ENCODE measurements at places on chromosomes 1 and 21.
A peak's percentile ranks its signal among the peaks of the same experiment; 100 is the strongest.

DNA sequence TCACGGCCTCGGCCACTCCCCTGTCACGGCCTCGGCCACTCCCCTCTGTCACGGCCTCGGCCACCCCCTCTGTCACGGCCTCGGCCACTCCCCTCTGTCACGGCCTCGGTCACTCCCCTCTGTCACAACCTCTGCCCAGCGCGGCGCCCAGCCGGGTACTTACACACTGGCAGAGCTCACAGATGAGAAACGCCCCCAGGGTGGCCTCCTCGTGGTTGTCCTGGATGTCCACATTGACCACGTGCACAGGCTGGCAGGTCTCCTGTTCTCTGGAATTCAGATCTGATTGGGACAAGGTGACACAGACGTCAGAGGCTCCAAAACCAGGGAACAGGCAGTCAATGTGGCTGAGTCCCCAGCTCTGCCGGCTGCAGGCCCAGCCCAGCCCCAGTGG lies 3.3 kb upstream of the TMEM240 start:
- DNase-seq: no peak

- no peak for DNase-seq
Measured at GRCh38 chr1:209411491-209411929, 172.0 kb upstream of the CAMK1G start.

DNA sequence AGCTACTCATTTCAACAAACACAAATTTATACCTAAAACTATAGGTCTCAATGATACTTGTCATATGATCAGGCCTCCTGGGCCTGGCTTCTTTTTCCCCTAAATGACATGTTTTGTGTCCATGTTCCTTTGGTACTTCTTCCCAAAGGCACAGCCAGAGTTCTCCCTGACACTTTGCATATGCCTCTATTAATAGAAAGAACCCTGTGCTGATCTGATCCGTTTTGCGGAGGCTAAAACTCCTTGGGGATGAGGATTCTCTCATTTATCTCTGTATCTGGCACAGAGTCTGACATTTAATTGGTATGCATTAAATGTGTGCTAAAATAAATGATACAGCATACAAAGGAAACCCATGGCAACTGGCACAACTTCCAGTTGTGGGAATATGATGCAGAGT lies 11.5 kb downstream of the ATPAF1 start:
- DNase-seq: no peak

- DNase-seq: no peak
Measured at GRCh38 chr1:19596065-19596713, 47.9 kb upstream of the NBL1 start.

DNA sequence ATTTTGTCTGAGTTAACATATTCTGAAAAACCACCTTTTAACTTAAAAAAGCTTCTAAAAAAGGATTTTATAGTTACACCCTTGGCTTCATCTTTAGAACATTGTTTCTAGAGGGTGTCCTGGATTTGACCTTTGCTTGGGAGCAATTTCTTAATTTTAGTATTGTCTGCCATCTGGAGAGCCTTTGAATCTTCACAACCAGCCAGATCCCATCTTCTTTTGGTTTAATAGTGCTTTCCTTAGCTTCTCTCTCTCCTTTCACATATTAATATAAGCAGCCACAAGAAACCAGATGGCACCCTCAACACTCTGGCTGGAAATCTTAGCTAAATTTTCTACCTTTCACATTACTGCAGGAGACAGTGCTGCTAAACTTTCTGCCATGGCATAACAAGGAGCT lies 76.5 kb upstream of the TSPAN2 start:
- no peak for DNase-seq

GRCh38 chr1:86352086-86352485 lies 44.0 kb downstream of the ODF2L start:
- no peak for DNase-seq

GRCh38 chr1:182716740-182717720 lies 32.6 kb upstream of the RGS8 start:
- peak; percentile 2 for DNase-seq

DNA sequence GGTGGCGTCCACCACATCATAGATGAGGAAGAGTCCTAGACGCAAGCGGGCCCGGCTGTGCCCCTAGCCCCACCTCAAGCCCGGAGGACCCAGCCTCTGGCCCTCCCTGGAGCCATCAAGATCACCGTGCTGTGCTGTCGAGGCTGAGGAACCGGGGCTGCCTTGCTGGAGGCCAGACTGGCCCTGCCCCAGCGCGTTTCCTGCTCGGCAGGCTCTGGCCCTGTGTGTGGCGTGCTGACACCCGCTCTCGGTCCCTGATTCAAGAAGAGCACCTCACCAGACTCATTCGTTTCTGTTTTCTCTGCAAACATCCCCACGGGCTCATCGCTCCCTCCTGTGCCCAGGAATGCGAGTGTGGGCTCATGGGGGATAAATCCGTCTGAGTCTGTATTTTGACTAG lies 51.1 kb downstream of the GLIS1 start:
- no peak for DNase-seq

- no peak for DNase-seq
Measured at GRCh38 chr1:207006914-207007313, 25.6 kb downstream of the C1orf116 start.

DNA sequence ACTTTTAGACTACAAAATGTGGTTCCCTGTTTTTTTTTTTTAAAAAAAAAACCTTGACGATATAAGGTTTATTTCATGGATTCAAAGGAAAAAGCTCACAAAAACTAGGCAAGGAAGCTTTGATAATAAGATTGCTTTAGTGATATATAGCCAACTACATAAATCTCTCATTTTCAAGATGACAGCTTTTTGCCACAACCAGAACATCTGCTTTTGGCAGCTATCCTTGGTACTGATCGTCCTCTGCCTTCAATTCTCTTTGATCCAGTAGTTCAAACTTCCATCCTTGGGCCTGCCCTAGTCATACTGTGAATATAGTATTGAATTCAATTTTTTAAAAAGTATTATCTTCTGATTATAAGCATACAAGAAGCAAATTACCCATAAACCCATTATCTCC lies 72.9 kb upstream of the CD53 start:
- no peak for DNase-seq

DNA sequence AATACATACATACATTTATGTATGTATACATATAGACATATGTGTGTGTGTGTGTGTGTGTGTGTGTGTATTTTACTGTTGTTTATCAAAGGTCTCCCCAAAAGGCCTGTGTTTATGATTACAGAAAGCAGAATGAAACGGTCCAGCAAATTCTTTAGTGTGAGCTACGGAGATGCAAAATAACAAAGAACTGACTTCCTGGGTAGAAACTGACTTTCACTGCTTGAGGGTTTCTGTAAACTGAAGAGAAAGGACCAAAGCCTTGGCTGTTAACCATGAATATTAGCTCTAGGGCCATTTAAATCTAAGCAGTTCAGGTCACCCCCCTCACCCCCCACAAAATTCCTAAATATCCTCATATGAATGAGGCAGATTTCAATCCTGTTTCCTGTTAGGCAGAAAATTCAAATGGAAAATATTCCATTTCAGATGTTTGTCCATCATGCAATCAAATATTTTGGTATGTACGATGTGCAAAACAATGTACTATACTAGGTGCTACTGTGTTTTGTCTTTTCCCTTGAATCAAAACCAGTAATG lies 213.2 kb downstream of the TGFB2 start:
- no peak for DNase-seq

GRCh38 chr1:155061381-155062150 lies 2.0 kb upstream of the EFNA4 start:
- DNase-seq: peak; percentile 95

GRCh38 chr1:34470401-34470800 lies 284.4 kb upstream of the GJB5 start:
- DNase-seq: no peak

GRCh38 chr1:224432146-224432545 lies 2.5 kb downstream of the WDR26 start:
- no peak for DNase-seq

GRCh38 chr1:31985430-31985829 lies 28.2 kb upstream of the KHDRBS1 start:
- DNase-seq: peak; percentile 54

GRCh38 chr1:18820791-18821641 lies 38.4 kb downstream of the TAS1R2 start:
- peak; percentile 32 for DNase-seq

DNA sequence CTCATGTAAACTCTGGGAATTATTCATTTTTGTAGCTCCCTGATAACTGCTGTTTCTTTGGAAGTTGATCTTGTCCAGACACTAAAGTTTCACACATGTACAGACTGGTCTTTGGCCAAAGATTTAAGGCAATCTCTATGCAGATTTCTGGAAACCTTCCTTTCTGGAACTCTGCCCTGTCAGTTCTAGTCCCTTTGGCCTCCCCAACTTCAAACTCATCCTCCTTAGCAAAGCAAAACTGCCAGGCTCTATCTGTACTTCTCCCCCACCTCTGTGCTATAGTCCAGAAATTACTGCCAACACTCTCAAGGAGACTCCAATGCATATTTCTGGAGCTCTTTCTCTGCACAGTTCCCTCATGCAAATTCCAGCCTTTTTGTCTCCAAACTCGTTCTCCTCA lies 36.5 kb downstream of the C1orf198 start:
- no peak for DNase-seq

GRCh38 chr1:231883382-231883781 lies 256.8 kb downstream of the DISC1 start:
- no peak for DNase-seq

GRCh38 chr1:218473522-218473921 lies 128.4 kb downstream of the TGFB2 start:
- no peak for DNase-seq

DNA sequence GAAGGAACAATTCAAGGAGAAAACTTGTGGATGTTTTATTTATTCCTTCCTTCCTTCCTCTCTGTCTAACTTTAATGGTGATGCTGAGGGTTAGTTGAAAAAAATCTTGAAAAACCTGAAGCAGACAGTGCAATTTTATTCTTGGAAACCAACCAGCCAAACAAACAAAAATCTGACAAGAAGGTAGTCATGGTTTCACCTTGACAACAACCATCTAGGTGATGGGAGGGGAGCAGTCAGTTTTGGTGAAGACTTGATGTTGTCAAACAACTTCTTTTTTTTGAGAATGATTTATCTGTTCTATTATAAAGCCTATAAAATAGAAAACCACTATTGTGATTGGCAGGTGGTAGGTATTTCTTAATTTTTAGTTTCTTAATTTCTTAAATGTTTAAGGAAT lies 92.4 kb upstream of the GPR88 start:
- peak; percentile 93 for DNase-seq

GRCh38 chr1:157034137-157034800 lies 11.3 kb downstream of the ARHGEF11 start:
- no peak for DNase-seq

DNA sequence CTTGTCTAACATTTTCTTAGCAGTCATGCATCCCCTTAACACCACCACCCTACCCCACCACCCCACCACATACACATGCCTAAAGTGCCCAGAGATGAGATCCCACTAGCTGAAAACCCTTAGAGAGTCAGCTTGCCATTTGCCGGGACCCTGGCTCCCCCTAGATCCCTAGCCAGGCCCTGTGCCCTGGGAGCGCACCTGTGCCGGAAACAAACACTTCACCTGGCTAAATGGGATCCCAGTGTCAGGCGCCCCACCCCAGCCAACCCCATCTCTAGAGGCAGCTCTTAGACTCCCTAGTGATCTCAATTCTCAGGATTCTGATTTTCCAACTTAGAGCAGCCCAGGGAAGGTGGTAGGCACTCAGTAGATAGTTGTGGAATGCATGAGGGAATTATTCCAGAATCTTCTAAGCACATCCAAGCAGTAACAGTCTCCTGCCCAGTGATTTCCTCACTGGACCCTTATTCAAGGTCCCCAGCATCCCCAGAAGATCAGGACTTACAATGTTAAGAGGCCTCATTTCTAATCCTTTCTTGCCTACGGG lies 105.2 kb downstream of the LAMC2 start:
- DNase-seq: no peak

GRCh38 chr1:162886705-162887104 lies 25.7 kb upstream of the CCDC190 start:
- DNase-seq: no peak

DNA sequence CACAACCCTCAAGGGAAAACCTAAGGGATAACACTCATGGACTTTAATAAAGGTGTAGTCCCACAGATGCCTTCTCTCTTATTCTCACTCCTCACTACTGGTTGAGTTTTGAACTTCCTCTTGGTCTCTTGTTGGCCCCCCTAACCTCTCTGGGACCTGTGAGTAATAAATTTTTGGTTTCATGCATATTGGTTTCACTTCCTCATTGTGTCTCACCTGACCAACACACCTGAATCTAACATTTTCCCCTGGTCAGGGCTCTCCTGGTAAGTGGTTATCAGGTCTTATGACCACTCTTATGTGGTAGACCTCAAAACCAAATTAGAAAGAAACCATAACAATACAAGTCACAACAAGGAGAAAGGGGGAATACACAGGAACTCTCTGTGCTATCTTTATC lies 60.5 kb upstream of the PRMT6 start:
- no peak for DNase-seq

DNA sequence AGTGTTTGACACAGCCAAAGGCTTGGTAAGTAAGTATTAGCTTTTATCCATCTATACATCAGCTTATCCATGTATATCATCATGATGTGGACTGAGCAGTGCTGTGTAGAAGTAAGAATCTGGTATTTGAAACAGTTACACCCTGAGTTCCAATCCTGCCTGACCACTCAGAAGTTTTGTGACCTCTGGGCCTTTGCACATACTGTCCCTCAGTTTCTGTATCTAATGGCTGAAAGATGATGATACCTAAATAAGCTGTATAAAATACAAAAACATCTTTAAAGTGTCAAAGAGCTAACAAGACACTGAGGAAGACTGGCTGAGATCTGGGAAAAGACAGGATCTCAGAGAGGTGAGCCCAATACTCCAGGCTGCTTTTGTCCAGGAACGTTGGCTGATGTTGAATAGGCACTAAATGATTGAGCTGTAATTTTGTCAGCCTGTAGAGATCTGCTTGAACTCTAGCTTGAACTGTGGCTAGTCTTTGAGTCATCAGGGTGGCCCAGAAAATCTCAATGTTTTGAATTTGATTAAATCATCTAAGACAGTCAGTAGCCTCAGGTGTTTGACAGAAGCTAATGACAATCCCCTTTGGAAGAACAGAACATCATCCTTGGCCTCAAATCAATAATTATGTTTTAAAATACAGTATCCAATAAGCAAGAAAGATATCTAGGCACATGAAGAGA lies 20.2 kb upstream of the OTUD3 start:
- no peak for DNase-seq

GRCh38 chr1:109371341-109371739 lies 26.4 kb downstream of the SORT1 start:
- no peak for DNase-seq

All from CD4-positive, alpha-beta T cell treated with Interleukin-21 for 1 hour (primary cell).